ENCODE measurements at places on chromosomes 7 and 10. TPM values are rescaled to one million over a fixed set of nuclear protein-coding genes. Genes with fewer than 3 reads are reported as not detected.

GRCh38 chr7:132097550-132098134, 478.6 kb downstream of the PLXNA4 start:
- no peak for DNase-seq

DNA sequence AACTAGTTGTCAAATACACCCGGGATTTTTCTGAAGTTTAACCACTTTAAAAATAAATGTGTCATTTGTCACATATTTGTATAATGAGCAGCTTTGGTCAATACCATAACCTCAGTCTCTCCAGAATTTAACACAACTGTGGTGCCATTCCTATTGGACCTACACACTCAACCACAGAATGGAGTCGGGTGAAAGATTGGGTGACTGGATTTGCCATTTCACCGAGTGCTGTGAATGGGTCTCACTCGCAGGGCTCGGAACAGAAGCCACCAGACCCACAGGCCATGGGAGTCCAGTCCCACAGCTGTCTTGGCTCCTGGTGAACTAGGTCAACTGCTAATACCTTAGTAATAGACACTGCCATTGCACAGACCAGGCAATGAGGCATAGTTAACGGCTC, 298.4 kb downstream of the CCDC3 start:
- no peak for DNase-seq

DNA sequence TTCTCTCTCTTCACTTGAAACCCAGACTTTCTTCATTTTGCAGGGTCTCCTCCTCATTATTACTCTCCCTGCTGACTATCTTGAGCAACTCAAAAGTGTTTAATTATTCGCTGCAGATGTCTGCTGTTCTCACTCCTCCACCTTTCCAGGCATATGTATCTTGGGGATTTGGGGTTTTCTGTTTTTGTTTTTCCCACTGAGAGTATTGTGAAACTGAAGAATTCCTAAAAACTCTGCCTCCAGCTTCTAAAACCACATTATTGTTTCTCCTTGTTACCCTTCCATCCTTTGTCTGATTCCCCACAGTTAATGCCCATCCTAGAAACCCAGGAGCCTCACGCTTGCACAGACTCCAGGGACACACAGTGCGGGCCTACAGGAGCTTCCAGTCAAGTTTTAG, 51.3 kb downstream of the WNT2 start:
- no peak for DNase-seq

GRCh38 chr10:131019696-131020095, 291.8 kb downstream of the TCERG1L start:
- DNase-seq = no peak

DNA sequence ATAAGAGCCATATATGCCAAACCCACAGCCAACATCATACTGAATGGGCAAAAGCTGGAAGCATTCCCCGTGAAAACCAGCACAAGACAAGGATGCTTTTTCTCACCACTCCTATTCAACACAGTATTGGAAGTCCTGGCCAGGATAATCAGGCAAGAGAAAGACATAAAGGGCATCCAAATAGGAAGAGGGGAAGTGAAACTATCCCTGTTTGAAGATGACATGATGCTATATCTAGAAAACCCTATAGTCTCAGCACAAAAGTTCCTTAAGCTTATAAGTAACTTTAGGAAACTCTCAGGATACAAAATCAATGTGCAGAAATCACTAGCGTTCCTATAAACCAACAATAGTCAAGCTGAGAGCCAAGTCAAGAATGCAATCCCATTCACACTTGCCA, 23.8 kb upstream of the STARD3NL start:
- no peak for DNase-seq

GRCh38 chr7:30162622-30163124, 27.9 kb downstream of the MTURN start:
- DNase-seq = peak; percentile 62

DNA sequence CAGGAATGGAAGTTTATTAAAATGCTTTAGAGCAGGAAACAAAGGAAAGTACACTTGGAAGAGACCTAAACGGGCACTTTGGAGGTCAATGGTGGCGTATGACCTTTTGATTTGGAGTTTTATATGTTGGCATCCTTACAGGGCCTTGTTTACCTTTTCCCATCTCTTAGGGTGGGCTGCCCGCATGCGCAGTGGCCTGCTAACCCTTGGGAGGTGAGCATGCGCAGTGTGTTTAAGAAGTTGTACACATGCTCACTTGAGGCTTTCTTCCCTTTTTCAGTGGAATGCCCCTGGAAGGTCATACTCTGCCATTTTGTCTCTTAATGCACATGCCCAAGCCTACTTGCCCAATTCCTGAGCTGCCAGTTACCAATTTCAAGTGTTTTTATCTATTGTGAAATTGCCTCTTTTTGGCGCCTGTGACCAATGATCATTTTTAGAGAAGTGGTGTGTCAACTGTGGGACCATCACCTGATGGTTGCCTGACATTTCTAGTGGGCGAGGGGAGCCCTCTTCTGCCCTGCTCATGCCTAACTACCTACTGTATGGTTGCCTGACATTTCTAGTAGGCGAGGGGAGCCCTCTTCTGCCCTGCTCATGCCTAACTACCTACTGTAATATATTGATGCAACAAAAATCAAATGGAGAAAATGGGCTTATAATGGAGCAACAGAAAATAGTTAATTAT, 138.0 kb downstream of the PPP1R9A start:
- DNase-seq = no peak

DNA sequence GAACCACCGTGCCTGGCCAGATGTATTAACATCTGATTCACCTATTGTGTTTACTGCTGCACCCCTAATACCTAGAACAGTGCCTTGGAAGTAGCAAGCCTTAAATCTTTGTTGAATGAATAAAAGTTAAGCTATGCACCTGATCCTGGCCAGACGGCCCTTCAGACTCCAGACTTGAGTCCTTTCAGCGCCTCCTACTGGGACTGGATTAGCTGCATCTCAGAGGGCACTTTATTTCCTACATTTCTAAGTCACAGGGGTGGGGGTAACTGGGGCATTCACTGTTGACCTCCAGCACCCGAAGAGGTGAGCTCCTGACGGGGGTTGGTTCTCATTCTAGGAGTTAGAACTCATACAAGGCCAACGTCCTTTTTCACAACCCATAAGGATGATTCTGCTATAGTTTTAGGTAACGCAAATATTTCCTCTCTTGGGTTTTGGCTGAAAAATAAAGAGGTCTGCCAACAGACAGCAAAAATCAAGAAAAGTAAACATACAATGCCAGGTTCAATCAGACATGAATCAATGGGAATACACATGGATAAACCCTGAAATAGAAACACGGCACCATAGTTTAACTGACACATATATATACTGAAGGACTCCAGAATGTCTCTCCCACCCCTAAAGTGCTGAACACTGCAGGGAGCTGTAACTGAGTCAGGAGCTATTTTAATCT, 48.0 kb upstream of the DLG5 start:
- DNase-seq = no peak

GRCh38 chr10:103856797-103857170, 1.4 kb upstream of the SH3PXD2A start:
- no peak for DNase-seq

DNA sequence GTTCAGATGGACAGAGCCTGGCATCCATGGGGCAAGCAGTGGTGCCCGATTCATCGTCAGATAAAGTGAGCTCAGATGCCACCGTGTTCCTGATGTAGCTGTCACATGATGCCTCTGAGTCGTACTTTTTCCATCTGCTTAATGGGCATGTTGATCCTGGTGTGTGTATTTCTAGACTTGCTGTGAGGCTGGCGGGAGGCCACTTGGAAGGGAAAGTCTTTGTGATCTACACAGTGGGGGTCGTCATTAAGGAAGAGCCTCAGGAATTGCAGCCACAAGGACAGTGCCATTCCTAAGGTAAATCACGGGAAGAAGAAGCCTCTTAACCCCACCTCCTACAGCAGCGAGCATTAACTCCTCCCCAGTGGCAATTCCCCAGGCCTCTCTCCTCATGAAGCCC, 63.0 kb downstream of the RGS10 start:
- DNase-seq = no peak

- DNase-seq = peak; percentile 68
Observed at GRCh38 chr10:51892965-51893658, 193.7 kb upstream of the CSTF2T start.

DNA sequence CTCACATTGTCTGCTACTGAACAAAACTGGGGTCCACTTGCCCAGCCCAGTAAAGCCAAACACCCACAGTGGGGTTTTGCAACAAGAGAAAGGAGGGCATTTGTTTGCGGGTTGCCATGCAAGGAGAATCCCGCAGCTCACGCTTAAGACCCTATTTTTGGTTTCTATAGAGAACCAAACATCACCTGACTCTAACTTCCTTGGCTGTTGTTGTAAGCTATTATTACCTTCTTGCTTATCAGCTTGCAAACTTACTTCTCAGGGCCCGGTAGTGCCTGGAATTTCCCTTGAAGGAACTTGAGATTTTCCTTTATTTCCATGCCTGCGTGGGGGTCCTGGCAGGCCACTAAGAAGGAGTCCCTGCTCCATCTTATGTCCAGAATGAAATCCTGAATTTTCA, 20.7 kb downstream of the IFIT3 start:
- no peak for DNase-seq

GRCh38 chr7:20735346-20736065, 51.2 kb downstream of the SP8 start:
- DNase-seq = no peak

GRCh38 chr10:85598646-85599045, 767.9 kb downstream of the GRID1 start:
- DNase-seq = no peak

PITX3 gene
- 0.54 TPM for total RNA-seq

GARIN1A gene
- total RNA-seq = 0.37 TPM

EPHA1 gene
- 0.09 TPM for total RNA-seq

EVX1 gene
- not detected for total RNA-seq

PTPN12 gene
- total RNA-seq = 9.8 TPM

GIMAP7 gene
- 40.5 TPM for total RNA-seq

RPEL1 gene
- not detected for total RNA-seq

MYOF gene
- total RNA-seq = 23.8 TPM

SPDYE8 gene
- total RNA-seq = not detected

HEPACAM2 gene
- total RNA-seq = not detected

HOXA7 gene
- not detected for total RNA-seq

FOXI2 gene
- not detected for total RNA-seq

AQP1 gene
- total RNA-seq = not detected

CYP2W1 gene
- total RNA-seq = not detected

ENKUR gene
- total RNA-seq = not detected

Data from activated CD4-positive, alpha-beta T cell treated with anti-CD3 and anti-CD28 coated beads, Interleukin-2, amount 10 ng/mL, durations not matched to agents 24 days and 14 days (primary cell).